ENCODE measurements at places on chromosomes 12 and 14. TPM values are rescaled to one million over a fixed set of nuclear protein-coding genes. Genes with fewer than 3 reads are reported as not detected.

RNASE3 gene
- total RNA-seq, result not detected

NAA30 gene
- 19.4 TPM for total RNA-seq

DIABLO gene
- 39.8 TPM for total RNA-seq

WDR20 gene
- total RNA-seq, result 51.2 TPM

FAIM2 gene
- total RNA-seq, result 0.25 TPM

JDP2 gene
- 0.76 TPM for total RNA-seq

CPM gene
- total RNA-seq, result 2.4 TPM

SYCP3 gene
- 0.95 TPM for total RNA-seq

SERPINA3 gene
- 4.4 TPM for total RNA-seq

SP1 gene
- 100 TPM for total RNA-seq

SPIC gene
- not detected for total RNA-seq

BDKRB2 gene
- not detected for total RNA-seq
